Skeletal muscle cell (primary cell): ENCODE measurements at places on chromosomes 2 and 18.

GRCh38 chr18:24456549-24456948 is 3.9 kb upstream of the HRH4 start:
- no peak for DNase-seq

DNA sequence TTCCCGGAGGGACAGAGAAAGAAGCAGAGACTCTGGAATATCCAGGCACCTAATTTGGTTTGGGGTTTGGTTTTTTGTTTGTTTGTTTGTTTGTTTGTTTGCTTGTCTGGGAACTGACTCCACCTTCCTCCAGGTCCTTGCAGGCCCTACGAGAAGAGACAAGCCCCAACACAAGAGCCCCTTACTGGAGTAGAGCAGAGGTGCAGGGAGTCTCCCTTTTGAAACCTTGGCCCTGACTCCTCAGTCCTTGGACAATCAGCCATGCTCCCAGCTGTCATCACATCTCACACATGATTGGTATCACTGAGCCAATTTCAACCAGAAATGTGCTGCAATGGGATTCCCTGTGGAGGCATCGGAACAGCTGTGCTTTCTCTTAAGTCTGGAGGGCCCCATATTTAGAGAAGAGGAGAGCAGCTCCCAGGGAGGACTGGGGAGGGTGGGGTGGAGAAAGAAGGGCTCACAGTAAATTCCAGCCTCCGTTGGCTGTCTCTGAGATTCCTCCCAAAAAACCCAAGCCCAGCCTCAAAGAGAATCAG is 279.9 kb upstream of the NCKAP5 start:
- DNase-seq = no peak

- no peak for DNase-seq
These were observed 83.1 kb upstream of the KLF7 start for GRCh38 chr2:207248702-207249377.

DNA sequence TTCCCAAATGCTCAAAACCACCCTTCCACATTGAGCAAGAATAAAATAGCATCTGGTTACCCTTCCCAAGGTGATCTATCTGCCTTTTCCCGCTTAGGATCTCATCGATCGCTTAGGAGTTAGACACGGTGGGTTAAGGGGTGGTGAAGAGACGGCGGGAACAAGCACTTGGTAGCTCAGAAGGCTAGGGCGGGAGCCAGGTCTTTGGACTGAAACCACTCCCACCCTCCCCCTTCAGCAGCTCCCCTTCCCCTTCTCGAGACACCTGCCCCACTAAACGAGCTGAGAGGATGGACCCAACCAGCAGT is 513 bp downstream of the THOC1 start:
- no peak for DNase-seq

GRCh38 chr2:96946060-96946459 is 40.3 kb downstream of the FAM178B start:
- DNase-seq = no peak

DNA sequence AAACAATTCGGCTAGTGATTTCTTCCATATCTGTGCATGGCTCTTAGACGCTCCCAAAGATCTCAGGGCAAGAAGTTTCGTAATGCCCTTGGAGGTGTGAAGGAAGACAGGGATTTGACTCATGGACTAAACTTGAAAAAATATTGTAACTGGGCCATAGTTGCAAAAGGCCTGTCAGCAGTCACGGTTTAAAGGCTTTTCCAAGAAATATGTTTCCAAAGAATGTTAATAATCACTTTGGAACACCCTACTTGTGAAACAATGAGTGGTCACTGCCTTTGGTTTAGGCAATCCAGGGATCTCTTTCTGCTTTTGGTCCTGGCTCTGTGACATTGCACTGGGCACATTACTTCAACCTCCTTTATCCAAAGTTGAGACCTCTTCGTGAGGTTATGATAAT is 102.5 kb upstream of the RASGRP3 start:
- peak; percentile 75 for DNase-seq

- DNase-seq = no peak
These were observed 290.8 kb downstream of the PRKCE start for GRCh38 chr2:45942237-45942738.

- peak; percentile 69 for DNase-seq
These were observed 29.2 kb downstream of the CDH2 start for GRCh38 chr18:28147674-28148171.

GRCh38 chr2:221346411-221346810 is 225.7 kb downstream of the EPHA4 start:
- no peak for DNase-seq

DNA sequence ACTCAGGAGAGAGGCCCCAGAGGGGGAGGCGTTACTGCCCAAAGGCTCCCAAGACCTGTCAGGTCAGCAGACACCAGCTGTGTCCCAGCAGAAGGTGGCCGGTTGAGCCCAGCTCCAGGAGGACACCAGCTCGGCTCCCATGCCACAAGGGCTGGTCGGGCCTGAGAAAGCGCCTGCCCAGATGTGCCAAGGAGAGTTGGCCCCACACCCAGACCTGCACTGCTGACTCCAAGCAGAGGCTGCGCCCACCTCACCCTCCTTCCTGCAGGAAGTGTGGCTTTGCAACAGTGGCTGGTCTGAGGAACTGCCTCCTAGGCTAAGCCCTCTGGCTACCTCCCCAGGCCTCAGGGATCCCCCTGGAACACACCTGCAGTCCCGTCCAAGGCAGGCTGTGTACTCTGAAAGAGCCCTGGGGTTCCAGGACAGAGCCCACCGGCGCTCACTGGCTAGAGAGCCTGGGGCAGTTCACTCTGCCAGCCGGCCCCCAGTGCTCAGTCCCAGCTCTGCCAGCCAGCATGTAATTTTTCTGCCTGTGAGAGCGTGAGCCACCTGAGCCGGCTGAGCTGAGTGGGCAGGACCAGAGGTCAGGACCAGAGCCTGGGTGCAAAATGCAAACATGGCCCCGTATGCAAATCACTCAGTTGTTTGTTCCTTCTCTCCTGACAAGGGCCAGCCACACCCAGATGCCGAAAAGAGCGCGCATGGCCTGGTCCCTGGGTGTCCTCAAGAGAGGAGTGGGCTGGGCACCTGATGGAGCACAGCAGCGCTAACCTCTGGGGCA is 36.9 kb upstream of the PTMA start:
- no peak for DNase-seq

GRCh38 chr2:28300485-28301341 is 91.9 kb upstream of the FOSL2 start:
- DNase-seq = no peak

DNA sequence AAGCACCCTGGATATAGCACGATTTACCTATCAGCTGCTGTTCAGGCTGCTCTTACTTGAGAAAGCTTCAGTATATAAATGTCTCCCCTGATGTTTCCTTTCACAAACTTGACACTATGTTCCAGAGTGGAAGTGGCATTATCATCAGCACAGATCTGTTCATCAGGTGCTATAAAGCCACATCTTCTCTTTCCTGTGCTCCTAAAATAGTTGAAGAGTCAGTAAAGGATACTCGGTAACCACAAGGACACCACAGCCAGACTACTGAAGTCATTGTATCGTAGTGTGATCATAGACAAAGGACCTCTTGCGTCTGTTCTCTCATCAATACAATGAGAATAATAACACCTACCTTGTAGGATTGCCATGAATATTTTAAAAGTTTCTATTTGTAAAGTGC is 841.0 kb upstream of the CELF4 start:
- no peak for DNase-seq

GRCh38 chr2:158464426-158465281 is 7.9 kb downstream of the PKP4 start:
- no peak for DNase-seq

GRCh38 chr18:31538837-31539236 is 40.9 kb downstream of the DSG2 start:
- DNase-seq = no peak

GRCh38 chr2:131577812-131578211 is 50.1 kb downstream of the CCDC74A start:
- DNase-seq = no peak

DNA sequence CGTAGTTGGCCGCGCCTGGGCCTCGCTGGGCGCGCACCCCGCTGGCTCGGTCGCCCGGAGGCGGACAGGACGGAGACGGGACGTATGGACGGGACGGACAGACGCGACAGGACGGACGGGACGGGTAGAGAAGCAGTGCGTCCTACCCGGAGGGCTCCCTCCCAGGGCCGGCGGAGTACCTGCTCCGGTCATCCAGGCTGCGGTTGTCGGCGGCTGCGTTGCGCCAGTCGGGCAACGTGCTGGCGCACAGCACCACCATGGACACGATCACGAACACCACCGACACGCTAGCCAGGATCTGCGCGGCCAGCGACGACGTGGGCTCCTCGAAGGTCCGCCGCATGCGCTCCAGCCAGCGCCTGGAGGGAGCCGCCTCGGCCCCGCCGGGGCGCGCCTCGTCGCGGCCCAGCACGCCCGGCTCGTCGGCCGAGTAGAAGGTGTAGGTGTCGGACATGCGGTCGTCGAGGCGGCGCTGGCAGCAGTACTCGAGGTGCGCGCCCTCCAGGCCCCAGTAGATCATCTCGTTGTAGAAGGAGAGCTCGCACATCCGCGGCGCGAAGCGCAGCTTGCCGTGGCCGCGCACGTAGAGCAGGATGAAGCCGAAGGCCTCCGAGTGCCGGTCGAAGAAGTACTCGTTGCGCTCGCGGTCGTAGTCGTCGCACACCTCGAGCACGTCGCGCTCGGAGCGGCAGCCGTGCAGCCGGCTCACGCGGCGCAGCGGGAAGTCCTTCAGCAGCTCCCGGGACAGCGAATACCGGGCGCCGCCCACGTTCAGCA is 903 bp downstream of the KCNG3 start:
- DNase-seq = no peak

- DNase-seq = peak; percentile 89
These were observed 35.6 kb downstream of the GLI2 start for GRCh38 chr2:120771111-120771780.

DNA sequence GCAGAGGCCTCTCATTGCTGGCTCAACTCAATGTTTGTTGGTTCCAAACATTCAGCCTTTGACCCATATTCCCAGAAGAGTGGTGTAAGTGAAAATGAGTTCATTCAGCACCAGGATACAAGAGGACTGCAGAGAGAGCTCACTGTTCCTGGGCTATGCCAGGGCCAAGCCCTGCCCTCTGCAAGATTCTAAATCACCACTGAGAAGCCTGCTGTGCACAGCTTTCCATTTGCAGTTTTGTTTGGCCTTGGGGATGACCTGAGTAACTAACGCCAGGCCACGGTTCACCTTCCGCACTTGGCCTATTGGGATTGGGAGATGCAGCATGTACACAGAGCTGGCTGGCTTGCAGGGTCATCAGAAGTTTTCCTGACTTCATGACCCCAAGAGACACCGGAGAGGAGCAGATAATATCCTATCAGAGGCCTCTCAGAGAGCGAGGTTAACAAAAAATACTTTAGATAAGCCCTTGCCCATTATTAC is 12.6 kb downstream of the GKN1 start:
- no peak for DNase-seq

- no peak for DNase-seq
These were observed 392.8 kb upstream of the ACVR2A start for GRCh38 chr2:147451902-147452515.

DNA sequence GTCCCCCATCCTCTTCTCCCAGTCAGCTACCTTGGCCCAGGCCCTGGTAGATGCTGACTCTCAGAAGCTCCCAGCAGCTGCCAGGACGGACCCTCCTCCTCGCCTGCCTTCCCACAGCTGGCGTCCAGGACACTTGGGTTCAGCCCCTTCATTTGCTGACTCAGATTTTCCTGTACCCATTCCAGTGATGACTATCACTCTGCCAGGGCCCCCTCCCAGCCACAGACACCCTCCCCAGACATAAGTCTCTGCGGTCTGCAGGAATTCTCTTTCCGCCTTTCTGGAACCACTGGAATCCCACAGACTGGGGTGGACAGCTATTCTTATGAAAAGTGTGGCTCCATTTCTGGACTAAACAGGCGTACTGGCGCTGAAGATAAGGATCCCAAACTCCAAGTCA is 260.3 kb upstream of the EPAS1 start:
- DNase-seq = no peak

- no peak for DNase-seq
These were observed 85.5 kb upstream of the RND3 start for GRCh38 chr2:150572961-150573395.

- DNase-seq = no peak
These were observed 126.6 kb upstream of the SEC11C start for GRCh38 chr18:59012815-59013705.

DNA sequence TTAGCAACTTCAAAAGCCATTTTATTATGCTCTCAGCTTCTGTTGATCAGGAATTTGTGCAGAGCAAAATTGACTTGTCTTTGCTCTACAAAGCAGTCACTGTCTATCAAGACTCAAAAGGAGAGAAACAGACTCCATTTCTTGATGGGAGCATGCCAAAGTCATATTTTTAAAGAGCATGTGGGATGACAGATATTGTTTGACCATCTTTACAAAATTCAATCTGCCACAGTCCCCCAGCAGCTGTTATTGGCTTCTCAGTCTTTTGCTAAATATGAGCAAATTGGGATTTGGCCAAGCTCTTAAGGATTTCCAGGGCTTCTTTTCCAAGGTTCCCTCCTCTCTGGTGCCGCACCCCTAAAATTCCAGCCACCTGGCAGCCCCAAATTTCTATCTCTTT is 67.9 kb downstream of the TEX51 start:
- DNase-seq = no peak

DNA sequence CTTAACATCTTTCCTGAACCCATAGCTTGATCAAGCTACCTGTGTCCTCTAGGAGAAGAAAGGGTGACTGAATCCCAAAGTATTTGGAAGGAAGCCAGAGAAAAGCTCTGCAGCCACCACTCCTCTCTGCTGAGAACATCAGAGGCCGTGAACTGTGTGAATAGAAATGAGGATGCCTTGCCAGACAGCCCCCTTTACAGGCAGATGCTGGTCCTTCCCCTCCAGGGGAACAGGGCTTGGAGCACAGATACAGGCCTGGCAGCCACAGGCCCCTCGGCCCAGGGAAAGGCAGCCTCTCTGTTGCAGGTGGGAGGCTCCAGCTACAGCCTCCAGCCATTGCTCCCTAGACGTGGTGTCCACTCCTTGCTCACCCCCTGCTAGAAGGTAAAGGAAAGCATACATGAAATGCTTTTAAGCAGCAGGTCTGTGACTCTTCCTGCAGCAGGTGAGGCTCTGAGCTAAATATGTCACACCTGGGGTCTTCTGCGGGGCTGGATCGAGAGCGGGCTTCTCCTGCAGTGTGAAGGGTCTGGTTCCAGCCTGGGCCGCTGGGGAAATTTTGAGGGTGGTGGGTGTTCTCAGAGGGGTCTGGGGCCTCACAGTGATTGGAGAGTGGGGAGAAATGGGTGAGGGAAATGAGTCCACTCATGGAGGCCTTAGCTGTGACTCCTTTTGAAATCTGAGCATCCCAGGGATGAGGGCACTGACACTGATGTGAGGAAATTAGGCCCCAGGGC is 234.0 kb downstream of the KLHL29 start:
- DNase-seq = no peak
